ENCODE measurements at places on chromosomes 1 and 21.

GRCh38 chr1:71641903-71642302 is 561.1 kb upstream of the ZRANB2 start:
- DNase-seq, result no peak

- DNase-seq, result no peak
These were observed 36.7 kb downstream of the FAM163A start for GRCh38 chr1:179779645-179780272.

GRCh38 chr1:237041795-237042525 is at the start of gene RYR2:
Gene RYR2, plus strand, starts transcription at chr1:237042184. Its CDS starts 338 bp downstream, at chr1:237042522.
- peak; percentile 59 for DNase-seq

GRCh38 chr1:29355375-29355774 is 119.1 kb downstream of the PTPRU start:
- DNase-seq, result no peak

GRCh38 chr1:206674745-206675175 is 9.9 kb upstream of the MAPKAPK2 start:
- DNase-seq, result peak; percentile 57
